ENCODE measurements at places on chromosomes 5 and 9.
A peak's percentile ranks its signal among the peaks of the same experiment; 100 is the strongest.

DNA sequence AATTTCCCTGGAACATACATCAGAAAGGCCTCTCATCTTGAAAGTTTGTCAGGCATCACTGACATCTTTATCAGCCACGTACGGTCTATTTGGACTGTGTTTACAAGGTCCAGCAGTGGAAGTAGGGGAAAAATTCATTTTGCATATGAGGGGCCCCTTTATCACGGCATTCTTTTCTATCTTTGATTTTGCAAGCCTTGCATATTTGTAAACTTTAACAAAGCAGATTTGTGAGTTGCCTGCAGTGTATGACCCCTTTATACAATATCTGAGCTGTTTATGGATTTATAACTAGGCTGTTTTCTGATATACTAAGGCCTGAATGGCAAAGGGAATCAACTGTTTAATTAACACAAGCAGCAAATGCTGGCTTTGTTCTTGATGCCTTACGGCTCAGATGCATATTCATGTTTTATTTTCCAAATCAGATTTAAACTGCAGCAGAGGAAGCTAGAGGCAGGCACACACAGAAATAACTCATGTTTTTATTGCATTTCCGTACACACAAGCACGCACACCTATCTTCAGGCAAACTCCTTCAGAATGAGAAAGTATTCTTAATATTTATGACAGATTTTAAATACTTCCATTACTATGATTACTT is 61.1 kb downstream of the CD180 start:
- DNase-seq: no peak

- DNase-seq: no peak
These were observed 19.6 kb upstream of the FOCAD start for GRCh38 chr9:20664501-20664900.

- DNase-seq: no peak
These were observed 55.4 kb upstream of the CDH12 start for GRCh38 chr5:22908586-22908985.

- no peak for DNase-seq
These were observed 193.0 kb downstream of the DMAC1 start for GRCh38 chr9:7606591-7606990.

- no peak for DNase-seq
These were observed 69.4 kb upstream of the DAB2IP start for GRCh38 chr9:121581786-121582600.

GRCh38 chr5:172642051-172642409 is 967 bp downstream of the NEURL1B start:
- DNase-seq: no peak

GRCh38 chr9:119283078-119283794 is 86.0 kb downstream of the BRINP1 start:
- no peak for DNase-seq

DNA sequence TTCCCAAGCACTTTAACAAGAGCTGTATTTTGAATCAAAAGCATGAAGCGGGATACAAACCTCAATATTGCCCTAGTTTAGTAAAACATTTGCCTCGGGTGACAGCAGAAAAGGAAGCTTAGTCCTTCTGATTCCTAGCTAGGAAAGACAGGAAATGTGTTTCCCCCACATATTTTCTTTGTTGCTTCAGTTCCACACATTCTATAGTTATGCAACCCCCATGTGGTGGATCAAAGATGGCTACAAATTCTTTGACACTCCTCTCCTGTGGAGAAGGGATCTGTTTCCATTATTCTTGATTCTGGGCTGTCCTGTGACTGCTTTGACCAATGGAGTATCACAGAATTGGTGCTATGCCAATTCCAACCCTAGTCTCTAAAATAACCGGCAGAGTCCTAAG is 89.1 kb upstream of the SLC30A5 start:
- DNase-seq: no peak

DNA sequence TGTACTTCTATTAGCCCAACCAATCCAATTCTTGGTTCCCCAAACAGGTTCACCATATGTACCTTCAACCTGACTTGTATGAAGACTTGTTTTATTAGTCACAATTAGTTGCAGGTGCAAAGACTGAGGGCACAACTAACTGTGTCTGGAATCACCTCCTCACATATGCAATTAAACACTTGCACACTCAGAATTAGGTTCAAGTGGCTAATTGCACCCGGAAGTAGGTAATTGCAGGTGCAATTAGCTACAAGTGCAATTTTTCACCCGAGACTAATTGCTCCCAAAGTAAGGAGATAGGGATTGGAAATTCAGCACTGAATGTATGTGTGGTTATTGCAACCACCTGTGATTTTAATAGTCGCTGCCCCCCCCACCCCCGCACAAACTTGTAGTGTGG is 338.9 kb downstream of the ZSWIM6 start:
- DNase-seq: peak; percentile 17

DNA sequence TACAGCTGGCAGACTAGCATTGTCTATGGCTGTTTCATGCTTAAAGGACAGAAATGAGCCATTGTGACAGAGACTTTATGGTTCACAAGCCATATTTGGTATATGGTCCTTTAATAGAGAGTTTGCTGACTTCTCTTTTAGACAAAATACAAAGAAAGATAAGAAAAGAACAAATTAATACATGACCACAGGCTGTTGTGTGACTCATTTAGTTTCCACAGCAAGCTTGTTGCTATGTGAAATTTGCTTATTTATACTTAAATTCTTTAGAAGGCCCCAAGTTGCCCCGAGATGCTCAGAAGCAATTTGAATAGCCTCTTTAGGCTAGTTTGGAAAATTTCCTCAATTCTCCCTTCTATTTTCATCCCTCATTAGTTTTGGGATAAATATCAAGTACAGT is 315.3 kb upstream of the RPS23 start:
- DNase-seq: no peak

- DNase-seq: no peak
These were observed 10.5 kb upstream of the ENTREP1 start for GRCh38 chr9:69314547-69314946.

GRCh38 chr5:98460536-98460935 is 312.9 kb upstream of the RGMB start:
- no peak for DNase-seq

DNA sequence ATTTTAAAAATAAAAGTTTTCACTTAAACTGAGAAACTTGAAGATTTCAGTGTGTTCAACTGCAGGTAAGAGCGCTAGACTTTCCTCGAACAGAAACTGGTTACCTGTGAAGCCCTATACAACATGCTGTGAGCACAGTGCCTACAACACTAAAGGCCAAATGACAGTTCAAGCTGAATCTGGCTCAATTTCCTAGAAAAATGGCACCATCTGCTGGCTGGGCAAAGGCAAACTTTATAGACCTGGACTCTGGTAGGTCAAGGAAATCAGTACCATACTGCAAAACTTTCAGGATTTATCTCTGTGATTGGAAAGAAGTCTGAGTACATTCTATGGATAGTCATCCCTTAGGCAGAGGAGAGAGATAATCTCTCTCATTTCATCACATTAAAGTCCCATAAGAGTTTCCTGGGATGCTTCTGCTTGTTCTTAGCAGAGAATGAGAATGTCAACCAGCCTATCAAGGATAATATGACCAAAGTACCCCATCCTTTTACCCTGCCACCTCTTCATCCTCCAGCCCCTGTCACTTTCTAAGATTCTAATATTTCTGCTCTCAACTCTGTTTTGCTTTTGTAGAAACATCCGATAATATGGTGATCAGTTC is 31.8 kb upstream of the FOXB2 start:
- DNase-seq: no peak

GRCh38 chr5:13976867-13977830 is 32.7 kb upstream of the DNAH5 start:
- DNase-seq: no peak

GRCh38 chr9:107007402-107007801 is 144.4 kb downstream of the ZNF462 start:
- DNase-seq: no peak

GRCh38 chr9:38308136-38308535 is 84.4 kb upstream of the ALDH1B1 start:
- no peak for DNase-seq

DNA sequence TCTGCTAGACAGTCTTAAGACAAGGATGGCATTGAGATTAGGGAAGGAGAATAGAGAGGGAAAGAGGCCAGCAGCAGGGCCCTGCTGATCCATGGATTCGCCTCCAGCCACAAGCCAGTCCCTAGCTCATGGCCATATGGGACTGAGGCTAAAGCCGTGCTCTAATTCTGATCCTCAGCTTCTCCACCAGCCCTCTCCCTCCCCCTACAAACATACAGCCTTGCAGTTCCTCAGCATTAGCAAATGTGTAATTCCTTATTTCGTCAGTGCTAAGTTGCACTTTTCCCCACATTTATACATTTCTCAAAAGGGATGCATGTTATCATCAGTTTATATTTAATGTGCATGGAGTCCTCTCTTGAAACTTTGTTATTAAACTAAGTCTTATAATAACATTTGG is 34.8 kb downstream of the ZNF462 start:
- DNase-seq: no peak

DNA sequence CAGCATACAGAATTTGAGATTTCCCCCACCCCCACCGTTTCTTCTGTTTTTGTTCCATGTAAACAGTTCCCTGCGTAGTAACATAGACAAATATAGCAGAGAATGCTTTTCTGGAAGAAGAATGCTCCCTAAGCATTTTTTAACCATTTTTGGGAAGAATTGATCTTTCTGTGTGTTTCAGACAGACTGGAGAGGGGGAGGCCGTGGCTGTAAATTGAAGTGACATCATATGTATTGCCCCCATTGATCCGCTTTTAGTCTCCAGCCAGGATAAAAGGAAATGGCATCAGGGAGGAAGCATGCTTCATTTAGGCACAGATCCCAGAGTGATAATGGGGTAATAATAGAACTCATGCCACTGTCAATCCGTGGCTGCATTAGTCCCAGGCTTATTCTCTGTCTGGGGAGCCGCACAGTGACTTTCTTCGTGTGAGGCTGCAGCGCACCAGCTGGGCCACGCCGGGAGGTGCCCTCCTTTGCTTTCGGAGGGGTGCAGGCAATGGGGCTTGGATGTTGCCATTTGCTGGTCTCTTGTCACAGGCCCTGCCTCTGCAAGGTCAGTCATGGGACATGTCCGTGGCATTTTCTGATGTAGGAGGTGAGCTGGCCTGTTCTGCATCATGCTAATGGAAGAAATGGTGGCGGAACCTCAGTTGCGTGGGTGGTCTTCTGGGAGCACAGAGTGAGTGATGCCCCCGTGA is 261.5 kb downstream of the FANCC start:
- DNase-seq: no peak

Measured in esophagus muscularis mucosa (tissue), 4 donors.